Stimulated activated CD4-positive, alpha-beta T cell treated with anti-CD3 and anti-CD28 coated beads, Interleukin-1b, Interleukin-23, amount 100 ng/mL, for 4 hours (primary cell): ENCODE measurements at places on chromosomes 7 and 10.

DNA sequence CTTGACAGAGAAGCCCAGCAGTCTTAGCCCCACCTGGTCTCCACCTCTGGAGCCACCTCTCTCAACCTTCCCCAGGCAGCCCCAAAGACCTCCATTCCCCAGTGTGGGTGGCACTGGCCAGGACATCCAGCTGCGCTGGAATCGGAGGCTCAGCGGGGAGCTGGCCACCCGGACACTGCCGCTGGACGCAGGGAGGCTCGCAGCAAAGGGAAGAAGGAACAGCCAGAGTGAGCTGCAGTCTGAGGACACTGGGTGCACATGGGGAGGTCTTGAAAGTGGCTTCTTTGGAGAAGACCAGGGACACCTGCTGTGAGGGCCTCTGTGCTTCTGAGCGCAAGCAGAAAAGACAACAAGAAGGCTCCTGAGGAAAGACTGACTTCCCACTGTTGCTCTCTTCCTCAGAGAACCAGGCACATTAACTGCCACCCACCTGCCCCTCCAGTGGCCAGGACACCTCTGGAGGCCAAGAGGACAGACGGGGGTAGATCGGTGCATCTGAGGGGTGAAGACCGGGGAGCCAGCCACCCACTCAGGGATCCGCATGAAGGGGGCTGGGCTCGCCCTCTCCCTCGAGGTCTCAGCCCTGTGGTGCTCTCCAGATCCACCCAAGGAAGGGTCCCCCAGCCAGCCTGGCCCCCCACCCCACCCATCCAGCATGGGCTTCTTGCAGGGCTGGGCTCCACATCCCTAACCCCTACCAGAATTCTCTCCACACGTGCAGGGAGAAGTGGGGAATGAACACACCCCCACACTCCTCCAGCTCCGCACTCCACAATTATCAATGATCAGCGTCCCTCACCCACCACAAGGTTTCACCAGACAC is 1.8 kb downstream of the CAMK2B start:
- DNase-seq = no peak

DNA sequence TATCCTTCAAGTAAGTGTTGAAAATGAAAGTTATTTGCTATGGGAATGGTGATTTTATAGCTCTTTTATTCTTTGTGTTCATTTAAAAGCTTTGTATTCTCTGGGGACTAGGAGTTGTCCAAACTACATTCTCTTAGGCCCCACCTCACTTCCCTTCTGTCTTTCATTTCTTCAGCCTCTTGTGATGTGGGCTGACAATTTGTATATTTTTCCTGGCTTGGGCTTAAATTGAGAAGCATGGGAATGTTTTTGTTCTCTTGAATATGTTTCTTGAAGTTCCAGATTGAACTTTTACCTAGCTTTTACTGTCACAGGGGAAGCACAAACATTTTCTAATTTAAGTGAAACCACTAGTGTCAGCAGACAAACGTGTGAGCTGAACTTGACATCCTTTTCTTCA is 27.9 kb downstream of the BBS9 start:
- DNase-seq = no peak

GRCh38 chr10:79123547-79123963 is 54.8 kb downstream of the ZMIZ1 start:
- no peak for DNase-seq

DNA sequence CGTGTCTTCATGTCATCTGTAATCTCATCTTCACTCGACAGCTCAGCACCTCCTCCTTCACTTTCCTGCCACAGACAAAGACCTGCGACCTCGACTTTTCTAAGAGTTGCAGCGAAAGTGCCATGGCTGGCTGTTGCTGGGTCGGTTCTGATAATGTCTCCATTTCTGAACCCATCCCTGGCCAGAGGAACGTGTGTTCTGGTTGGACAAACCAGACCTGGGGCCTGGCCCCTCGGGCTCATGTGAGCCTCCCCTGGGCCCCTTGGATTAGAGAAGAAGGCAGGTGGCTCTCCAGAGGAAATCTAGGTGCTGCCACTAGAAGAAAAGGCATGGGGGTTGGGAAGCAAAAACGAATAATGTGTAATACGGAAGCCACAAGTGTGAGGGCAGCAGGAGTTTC is 273.7 kb downstream of the GLRX3 start:
- no peak for DNase-seq

GRCh38 chr7:135924302-135924701 is 52.9 kb downstream of the MTPN start:
- DNase-seq = no peak
